Activated CD4-positive, alpha-beta T cell treated with anti-CD3 and anti-CD28 coated beads, Interleukin-2, amount 50 U/mL, for 24 hours (primary cell): ENCODE measurements at places on chromosomes 13 and 19.

DNA sequence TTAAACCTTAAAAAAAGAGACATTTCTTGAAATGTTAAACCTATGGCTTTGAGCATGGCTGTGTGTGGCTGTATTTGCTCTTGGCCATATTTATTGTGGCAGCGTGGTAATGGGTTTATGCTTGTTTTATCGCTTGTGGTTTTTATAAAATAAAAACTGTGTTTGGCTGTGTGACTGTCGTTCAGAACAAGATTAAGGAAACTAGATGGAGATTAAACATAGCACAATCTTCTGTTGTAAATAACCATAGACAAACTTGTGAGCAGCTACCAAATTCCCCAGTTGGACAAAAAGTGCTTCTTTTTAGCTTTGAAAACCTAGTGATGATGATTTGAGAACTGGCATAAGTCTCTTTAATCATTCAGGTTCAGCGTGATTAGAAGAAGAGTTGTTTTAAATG, 191.0 kb downstream of the GGACT start:
- no peak for DNase-seq

DNA sequence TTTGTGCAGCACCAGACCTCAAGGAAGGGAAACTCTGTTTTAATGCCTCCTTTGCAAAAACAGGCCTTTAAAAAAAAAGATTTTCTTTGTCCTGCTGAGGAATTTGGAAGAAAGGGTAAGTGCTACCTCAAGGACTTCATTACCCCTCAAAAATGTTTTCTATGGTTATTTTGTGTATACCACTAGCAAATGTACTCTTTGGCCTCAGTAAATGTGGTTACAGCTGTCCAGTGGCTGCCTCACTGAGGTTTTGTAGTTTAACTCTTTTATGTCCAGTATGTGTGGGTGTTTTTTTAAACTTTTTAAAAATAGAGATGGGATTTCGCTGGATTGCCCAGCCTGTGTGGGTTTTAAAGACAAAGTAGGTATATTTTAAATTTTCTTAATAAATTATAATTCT, 42.2 kb upstream of the TSC22D1 start:
- DNase-seq: no peak

- DNase-seq: no peak
Observed at GRCh38 chr19:22422211-22422610, at the start of gene ZNF98. Gene ZNF98 (minus strand): TSS chr19:22422346. CDS start chr19:22422224, 122 bp downstream.

DNA sequence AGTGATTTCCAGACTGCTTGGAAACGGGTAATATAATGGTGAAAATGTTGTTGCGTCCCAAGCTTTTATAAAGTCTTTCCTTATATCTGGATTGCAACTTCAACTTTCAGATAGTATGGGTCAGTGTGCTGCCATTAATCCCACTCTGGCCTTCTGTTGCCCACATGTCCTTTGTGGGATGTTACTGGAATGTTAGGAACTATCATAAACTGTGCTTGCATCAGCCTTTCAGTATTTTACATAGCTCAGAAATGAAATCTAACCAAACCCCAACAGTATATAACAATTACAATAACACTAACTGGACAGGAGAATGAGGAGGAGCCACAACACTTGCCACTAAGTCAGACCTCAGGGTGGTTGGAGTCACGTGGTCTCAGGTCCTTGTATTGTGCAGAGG, 78.9 kb downstream of the LNX2 start:
- no peak for DNase-seq

DNA sequence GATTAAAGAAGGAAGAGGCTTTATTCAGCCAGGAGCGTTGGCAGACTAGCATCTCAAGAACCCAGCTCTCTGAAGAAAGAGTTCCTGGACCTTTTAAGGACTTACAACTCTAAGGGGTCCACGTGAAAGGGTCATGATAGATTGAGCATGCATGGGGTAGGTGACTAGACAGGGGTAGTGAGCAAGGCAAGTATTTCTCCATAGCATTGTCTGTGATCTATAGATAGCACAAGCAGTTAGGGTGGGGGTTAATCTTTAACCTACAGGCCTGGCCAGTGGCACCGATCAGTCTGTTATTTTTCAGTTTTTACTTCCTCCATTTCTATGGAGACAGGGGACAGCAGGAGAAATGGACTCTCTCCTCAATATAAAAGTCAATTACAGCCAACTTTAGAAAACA, 983.7 kb downstream of the SLITRK1 start:
- no peak for DNase-seq

DNA sequence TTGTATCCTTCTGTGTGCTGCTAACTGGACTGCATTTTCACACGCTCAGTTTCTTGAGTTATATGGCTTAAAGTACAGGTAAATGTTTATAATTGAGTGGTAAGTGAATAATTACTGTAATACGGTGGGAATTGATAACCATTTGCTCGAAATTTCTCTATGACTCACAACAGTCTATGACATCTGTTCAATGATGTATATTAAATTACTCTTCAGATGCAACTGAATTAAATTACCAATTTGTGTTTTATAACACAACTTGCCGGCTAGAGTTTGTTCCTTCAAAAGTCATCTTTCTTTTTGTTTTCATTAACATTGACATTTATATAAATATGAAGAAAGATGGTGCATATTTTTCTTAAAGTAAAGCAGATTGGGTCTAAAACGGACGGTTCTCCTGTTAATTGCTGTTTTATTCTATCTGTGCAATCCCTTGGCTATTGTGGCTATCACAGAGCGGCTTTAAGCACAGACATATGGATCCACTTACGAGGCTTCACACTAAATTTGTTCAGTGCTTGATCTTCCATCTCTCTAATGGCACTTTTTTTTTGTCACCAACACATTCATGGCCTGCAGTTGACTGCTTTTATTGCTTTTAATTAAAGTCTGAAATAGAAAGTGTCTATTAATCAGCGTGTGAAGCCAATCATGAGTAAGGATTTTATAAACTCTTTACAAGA, 1291.6 kb upstream of the SLC10A2 start:
- no peak for DNase-seq

DNA sequence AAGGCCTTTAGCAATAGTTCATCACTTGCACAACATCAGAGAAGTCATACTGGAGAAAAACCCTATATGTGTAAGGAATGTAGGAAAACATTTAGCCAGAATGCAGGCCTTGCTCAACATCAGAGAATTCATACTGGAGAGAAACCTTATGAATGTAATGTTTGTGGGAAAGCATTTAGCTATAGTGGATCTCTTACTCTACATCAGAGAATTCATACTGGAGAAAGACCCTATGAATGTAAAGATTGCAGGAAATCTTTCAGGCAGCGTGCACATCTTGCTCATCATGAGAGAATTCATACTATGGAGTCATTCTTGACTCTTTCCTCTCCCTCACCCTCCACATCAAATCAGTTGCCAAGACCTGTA, 19.8 kb downstream of the ZNF583 start:
- no peak for DNase-seq

DNA sequence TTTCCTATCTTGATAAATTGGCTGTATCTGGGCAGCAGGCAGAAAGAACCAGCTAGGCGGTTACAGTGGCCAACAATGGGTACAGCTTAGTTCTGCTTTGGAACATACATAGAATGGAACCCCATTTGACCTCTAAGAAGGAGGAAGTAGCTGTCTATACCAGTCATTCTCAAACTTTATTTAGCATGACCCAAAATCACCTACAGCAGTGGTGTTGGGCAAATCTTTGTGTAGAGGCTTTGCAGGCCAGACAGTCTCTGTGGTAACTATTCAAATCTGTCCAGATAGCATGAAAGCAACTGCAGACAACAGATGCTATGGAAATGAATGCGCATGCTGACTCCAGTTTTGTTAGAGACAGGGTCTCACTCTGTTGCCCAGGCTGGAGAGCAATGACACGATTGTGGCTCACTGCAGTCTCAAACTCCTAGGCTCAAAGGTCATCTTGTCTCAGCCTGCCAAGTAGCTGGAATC, 12.0 kb upstream of the KCNC3 start:
- no peak for DNase-seq

GRCh38 chr13:51068501-51068900, 42.6 kb downstream of the C13orf42 start:
- DNase-seq: no peak

GRCh38 chr19:31356587-31357314, 7.5 kb upstream of the TSHZ3 start:
- peak; percentile 36 for DNase-seq

GRCh38 chr13:38667526-38668109, 19.3 kb upstream of the FREM2 start:
- no peak for DNase-seq

DNA sequence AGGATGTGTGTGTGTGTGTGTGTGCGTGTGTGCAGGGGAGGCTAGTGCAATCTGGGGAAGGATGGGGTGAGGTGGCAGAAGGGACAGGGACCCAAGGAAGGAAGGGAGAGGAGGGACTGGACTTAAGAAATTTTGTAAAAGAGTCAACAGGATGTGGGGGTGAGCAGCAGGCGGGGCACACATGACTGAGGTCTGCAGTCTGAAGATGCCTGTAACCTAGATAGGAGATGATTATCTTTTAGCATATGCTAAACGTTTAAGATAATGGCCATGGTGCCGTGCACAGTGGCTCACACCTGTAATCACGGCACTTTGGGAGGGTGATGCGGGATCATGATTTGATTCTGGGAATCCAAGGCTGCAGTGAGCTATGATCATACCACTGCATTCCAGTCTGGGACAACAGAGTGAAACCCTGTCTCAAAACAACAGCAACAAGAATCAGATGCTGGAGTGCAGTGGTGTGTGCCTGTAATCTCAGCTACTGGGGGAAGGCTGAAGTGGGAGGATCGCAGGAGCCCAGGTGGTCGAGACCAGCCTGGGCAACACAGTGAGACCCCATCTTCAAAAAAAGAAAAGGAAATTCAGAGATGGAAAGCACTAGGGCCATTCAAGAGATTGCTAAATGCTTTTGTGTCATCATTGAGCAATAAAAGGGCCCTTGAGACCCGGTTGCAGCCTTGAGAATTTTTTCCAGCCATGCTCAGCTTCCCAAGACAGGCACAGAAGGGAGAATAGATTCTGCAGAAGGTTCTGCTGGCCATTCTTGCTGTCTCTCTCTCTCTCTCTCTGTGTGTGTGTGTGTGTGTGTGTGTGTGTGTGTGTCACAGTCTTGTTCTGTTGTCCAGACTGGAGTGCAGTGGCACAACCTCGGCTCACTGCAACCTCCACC, 3.8 kb upstream of the ZNF414 start:
- DNase-seq: no peak

DNA sequence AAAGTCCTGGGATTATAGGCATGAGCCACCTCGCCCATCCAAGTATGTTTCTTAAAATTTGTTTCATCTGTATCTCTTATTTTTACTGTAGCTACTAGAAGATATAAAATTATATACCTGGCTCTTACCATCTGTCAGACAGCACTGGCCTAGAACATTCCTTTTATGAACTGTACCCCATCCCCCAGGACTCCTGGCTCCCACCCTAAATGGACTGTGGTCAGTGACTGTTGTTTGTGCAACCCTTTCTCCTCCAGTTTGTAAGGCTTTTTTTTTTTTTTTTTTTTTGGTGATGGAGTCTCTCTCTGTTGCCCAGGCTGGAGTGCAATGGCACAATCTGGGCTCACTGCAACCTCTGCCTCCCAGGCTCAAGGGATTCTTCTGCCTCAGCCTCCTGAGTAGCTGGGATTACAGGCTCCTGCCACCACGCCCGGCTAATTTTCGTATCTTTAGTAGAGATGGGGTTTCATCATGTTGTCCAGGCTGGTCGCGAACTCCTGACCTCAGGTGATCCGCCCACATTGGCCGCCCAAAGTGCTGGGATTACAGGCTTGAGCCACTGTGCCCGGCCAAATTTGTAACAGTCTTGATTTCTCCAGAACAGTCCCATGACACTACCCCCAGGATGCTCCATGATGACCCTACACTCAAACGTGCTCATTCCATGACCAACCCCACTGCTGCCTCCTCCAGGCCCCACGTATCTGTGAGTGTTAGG, 2.5 kb downstream of the NDUFA3 start:
- no peak for DNase-seq

DNA sequence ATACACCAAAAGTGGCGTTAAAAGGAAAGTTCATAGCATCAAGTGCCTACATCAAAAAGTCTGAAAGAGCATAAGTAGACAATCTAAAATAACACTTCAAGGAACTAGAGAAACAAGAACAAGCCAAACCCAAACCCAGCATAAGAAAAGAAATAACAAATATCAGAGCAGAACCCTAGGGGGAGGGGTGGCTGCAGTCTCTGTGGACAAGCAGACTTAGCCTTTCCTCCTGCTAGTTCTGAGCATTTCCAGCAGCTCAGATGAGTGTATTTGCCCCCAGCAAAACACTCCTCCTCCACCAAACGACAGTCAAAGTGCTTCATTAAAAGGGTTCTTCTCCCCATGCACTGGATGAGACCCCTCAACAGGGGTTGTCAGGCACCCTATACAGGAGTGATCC, 7.1 kb upstream of the ZNF90 start:
- no peak for DNase-seq

DNA sequence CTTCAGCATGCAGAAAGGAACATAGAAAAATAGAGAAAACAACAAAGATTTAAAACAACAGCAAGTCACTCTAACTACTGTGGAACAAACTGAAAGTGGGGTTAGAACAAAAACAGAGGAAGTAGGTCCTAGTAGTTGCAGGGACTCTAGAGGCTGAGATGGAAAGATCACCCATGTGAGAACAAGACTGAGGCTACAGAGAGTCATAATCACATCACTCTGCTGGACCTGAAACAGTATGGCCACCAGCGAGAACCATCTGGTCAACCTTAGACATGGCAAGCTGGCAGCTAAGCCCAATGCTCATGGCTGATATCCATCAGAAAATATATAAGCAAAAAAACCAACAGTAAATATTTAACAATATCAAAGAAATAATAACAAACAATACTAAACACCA, 35.8 kb upstream of the ZNF724 start:
- no peak for DNase-seq

- no peak for DNase-seq
Observed at GRCh38 chr19:32063601-32064000, 281.8 kb upstream of the ZNF507 start.

DNA sequence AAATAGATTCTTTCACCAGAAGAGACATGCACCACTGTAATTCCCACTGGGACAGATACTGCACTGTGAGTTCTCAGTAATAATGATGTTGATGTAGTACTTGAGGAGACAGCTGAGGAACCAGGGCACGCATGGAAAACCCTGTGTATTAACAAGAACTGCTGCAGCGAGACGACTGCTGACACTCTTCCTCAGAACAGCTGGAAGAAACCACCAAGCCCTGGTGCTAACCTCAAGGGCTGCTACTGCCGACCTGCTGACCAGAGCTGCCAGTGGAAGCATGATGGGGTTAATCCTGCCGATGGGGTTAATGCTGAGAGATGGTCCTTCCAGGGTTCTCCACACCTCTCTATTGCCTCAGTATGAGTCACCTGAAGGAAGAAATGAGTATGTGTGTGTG, 45.6 kb downstream of the EDNRB start:
- no peak for DNase-seq

DNA sequence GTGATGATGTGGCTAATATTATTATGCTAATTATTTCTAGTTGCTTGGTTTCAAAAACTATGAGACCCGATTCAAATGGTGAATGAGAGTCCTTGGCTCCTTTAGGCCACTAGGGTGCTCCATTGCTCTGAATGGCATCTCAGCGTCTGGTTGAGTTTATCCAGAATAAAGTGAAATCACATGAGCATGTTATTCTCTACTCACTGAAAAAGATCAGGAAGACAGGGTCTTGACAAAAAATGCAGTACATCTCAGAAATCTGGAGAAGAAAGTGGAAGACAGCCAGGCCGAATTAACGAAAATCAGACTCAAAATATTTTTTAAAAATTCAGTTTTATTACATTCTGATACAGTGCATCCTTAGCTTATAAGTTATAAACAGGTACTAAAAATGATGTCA, 516.2 kb downstream of the MYO16 start:
- DNase-seq: no peak
